ENCODE measurements at places on chromosomes 1 and 21.

- DNase-seq: peak; percentile 53
Observed at GRCh38 chr1:246566813-246567645, 773 bp downstream of the CNST start.

DNA sequence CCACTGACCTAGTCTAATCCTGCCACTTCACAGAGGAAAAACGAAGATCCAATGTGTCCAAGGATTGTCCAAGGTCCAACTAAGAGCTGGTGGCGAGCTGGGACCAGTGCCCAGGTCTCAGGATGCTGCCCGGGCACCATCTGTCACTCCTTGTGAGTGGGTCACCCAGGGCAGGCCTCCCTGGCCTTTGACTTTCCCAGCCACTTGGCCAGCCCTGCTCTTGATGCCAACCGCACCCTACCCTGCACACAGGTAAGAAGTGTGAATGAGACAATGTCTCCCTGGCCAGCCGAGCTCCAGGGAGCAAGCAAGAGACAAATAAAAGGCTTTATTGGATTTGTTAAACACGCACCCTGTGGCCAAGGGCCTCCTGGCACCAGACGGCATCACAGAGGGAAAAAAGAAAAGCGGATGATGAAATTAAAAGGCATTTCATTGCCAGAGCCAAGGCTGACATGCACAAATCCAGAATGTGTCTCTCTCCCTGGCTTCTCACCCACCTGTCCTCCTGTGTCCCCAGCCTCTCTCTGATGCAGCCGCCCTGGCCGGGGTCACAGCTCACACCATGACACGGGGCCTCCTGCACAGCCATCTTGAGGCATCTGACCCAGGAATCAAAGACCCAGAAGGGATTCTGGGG is 72.8 kb downstream of the CAMK2N1 start:
- no peak for DNase-seq

- peak; percentile 17 for DNase-seq
Observed at GRCh38 chr1:6962478-6962995, 177.3 kb downstream of the CAMTA1 start.

GRCh38 chr1:41762251-41762650 is 156.5 kb downstream of the HIVEP3 start:
- no peak for DNase-seq

DNA sequence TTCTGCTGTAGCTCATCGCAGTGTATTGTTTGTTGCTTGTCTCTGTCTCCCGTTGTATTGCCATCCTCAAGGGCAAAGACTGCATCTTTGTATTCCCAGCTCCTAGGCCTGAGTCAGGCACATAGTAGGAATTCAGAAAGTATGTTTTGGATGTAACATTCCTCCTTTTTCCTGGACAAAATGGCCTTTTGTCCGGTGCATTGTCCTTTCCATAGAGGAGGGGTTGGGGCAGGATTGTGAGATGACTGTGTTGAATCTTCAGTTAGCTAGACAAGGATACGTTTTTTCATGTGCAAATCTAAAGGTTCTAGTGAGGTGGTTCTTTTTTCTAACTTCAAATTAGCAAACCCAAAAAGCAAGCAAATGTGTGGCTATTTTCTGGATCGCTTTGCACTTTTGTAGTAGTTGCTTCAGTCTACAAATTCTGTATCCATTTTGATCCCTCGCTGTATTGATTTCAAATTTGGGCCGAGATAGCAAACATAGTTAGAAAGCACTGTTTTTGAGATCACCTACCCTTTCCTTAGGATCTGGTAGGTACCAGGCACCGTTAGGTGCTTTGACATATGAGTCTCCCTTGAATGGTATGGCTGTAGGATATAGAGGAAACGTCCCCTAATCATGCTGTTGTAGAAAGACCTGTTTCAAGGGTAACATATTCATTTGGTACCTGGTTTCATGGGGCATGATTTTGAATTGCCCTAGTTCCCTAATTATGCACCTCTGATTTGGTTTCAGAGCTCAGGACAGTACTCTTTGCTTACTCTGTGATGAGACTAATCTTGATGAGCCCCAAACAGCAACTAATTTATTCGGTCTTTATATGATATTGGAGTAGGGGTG is 1.2 kb downstream of the PPP1R8 start:
- no peak for DNase-seq

DNA sequence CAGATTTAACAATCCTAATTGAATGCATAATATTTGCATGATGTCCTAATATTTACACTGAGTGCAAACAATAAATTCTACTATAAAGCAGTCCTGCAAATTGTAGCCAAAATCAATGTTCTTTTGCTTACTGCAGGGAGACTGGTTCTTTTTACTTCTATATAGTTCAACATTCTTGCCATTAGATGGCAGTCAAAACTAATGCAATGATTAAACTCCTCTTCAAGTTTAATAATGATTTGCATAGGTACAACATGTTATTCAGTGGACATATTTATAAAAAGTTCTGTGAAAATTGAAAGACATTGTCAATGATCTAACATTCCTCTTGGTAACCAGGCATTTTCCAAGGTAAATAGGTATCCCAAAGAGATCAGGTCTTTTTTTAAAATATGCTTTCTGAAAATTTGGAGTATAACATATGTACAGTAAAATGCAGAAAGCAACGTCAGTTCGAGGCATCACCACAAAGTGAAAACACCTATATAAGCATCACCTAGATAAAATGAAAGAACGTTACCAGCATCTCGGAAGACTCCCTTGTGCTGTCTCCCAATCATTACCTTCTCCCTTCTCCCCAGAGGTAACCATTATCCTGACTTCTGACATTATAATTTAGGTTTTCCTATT is 9.8 kb upstream of the FNBP1L start:
- DNase-seq: peak; percentile 82

GRCh38 chr1:242065813-242066212 is 66.9 kb upstream of the MAP1LC3C start:
- no peak for DNase-seq

- no peak for DNase-seq
Observed at GRCh38 chr1:175822580-175822979, 79.2 kb upstream of the TNR start.

DNA sequence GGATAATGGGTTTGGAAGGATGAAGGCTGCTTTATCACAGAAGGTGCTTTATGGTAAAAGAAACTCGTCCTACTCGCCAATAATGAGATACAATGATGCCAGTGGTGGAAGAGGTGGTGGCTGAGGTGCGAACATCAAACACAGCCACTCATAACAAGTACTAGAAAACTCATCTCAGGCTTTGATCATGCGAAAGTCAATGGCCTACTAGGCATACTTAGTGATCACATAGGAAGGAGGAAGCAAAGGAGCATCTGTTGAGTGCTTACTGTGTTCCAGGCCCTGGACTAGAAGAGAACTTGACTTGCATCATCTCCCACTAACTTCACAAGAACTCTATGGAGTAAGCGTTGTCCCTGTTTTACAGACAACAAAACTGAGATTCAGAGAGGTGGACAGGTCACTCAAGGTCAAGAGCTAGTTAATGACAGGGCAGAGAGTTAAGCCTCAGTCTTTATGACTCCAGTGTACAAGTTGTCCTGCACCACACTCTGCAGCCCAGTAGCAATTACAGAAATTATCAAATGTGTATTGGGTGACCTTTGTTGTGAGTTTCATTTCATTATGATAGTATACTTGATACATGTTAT is 33.6 kb downstream of the RUNX1 start:
- DNase-seq: no peak

GRCh38 chr1:115138973-115139372 is 49.7 kb upstream of the TSPAN2 start:
- DNase-seq: peak; percentile 73

DNA sequence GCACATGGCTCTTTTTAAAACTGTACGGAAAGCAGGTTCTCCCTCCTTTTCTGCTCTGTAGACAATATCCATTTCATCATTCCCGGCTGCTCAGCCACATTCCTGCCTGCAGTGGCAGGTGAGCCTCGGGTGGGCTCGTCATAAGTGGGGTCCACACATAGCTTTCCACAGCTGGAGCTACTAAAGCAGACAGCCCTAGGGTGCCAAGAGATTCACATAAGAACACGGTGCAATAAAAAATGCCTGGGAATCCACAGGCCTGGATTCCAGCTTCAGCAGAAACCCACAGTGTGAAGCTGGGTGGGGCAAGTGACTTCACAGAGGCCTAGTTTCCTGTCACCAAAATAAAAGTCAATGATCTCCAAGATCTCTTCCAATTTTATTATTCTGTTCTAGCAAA is 96.4 kb downstream of the MIS18A start:
- no peak for DNase-seq

DNA sequence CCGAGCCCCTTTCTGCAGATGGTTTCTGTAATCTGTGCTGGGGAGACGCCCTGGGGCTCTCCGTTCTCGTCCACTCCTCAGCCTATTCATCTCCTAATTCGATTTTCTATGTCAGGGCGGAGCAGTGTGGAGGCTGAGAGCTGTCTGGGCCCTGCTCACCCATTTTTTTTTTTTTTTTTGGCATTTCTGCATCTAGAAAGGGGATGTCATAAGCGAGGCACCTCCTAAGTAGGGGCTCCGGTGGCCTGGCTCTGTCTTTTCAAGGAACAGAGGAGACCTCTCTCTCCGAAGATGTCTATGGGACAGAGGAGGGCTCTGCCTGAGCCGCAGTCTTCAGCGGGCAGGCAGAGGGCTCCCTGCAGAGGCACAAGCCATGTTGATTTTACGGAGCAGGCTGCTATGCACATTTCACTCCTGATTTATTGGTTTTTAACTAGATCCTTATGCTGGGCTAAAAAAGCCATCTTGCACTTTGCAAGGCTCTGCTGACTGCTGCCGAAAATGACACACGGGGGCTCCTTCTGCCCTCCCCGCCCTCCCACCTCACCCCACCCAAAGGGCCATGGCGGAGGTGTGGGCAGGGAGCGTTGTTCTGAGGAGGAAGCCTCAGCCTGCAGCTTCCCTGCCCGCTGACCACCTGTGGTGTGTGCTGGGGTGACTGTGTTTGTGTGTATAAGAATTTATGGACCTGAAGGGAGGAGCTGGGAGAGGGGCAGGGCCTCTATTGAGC is 71.0 kb downstream of the FOXD2 start:
- no peak for DNase-seq

GRCh38 chr21:29146726-29147125 is 16.3 kb downstream of the MAP3K7CL start:
- DNase-seq: no peak
